ENCODE measurements at places on chromosomes 2 and 18. TPM values are rescaled to one million over a fixed set of nuclear protein-coding genes. Genes with fewer than 3 reads are reported as not detected.

GRCh38 chr2:98459496-98460175 is 15.0 kb downstream of the INPP4A start:
- DNase-seq = peak; percentile 33

DNA sequence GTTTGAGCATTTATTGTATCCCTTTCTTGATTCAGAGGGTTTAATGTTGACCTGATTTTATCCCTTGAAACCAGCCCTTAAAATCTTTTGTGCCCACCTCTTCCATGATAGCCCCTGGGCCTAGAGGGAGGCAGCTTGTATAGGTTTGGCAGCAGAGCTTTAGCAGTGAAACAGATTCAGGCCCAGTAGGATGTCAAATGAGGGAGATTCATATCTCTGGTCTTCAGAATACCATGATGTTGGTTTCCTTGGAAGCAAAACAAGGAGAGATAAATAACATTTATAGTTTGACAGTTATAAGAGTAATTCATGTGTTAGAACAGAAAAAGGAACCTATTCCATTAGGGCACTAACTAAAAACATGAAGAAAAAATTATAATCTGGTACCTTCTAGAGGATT is 649.2 kb downstream of the METTL4 start:
- DNase-seq = no peak

GRCh38 chr2:106758901-106759497 is 127.0 kb downstream of the ST6GAL2 start:
- no peak for DNase-seq

ANKRD62 gene
- total RNA-seq = not detected

C2orf80 gene
- not detected for total RNA-seq

- DNase-seq = no peak
Observed at GRCh38 chr2:105445976-105446375, 47.1 kb upstream of the FHL2 start.

GRCh38 chr2:159506202-159506601 is 110.1 kb downstream of the BAZ2B start:
- no peak for DNase-seq

IL1RL2 gene
- 2.9 TPM for total RNA-seq

GRCh38 chr18:54247511-54248175 is 21.7 kb upstream of the POLI start:
- DNase-seq = no peak

- peak; percentile 70 for DNase-seq
Observed at GRCh38 chr18:63476668-63477067, at the start of gene SERPINB5. Gene SERPINB5 (plus strand): TSS chr18:63476958. CDS start chr18:63484429, 7,471 bp downstream.

- peak; percentile 9 for DNase-seq
Observed at GRCh38 chr2:10778724-10779115, 33.9 kb downstream of the PDIA6 start.

DNA sequence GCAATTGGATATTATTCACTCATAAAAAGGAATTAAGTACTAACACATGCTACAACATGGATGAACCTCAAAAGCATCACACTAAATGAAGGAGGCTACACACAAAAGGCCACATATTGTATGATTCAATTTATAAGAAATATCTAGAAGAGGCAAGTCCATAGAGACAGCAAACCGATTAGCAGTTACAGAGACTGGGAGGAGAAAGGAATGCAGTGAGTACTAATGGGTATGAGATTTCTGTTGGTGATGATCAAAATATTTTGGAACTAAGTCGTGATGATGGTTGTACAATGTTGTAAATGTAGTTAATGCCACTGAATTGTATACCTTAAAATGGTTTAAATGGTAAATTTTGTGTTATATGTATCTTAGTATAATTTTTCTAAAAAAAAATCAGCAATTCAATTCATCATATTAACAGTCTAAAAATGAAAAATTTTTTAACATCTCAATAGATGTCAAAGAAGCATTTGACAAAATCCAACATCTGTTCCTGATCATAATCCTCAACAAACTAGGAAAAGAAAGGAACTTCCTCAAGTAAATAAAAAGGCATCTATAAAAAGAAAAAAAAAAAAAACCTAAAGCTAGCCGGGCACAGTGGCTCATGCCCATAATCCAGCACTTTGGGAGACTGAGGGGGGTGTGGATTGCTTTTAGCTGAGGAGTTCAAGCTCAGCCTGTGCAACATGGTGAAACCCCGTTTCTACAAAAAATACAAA is 98.1 kb downstream of the TGIF1 start:
- DNase-seq = no peak

DNA sequence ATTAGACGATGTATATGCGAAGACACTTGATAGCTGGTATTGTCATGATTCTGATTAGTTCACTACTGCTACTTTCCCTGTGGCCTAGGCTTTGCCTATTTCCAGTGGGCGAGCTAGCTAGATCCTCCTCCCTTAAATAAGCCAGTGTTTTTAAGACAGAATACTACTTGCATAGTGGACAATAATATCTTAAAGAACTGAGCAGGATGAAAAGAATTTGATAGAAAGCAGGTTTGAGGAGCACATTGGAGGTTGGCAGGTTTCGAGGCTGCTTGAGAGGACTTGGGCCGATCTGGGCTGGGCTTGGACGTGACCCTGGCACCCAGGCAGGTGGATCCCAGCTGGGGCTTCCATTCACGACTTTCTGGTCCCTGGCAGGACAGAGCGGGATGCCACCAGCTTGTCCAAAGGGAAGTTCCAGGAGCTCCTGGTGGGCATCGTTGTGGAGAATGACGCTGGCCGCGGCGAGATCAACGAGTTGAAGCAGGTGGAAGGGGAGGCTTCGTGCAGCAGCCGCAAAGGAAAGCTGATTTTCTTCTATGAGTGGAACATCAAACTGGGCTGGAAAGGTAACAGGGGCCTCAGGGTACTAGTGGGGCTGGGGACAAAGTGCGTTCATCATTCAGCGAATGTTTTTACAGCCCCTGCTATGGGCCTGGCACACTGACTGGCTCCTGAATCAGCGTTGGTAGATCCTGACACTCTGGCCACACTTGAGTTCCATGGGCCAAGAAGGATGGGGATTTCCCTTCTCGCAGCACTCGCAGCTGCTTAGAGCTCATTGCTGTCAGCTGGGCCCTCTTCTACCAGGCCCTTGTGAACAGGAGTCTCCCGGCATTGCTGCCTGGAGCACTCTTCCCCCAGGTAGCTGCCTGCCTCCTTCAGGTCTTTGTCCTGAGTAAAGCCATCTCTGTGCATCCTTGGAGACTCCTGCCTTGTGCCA is 16.9 kb downstream of the C2orf74 start:
- no peak for DNase-seq

DNA sequence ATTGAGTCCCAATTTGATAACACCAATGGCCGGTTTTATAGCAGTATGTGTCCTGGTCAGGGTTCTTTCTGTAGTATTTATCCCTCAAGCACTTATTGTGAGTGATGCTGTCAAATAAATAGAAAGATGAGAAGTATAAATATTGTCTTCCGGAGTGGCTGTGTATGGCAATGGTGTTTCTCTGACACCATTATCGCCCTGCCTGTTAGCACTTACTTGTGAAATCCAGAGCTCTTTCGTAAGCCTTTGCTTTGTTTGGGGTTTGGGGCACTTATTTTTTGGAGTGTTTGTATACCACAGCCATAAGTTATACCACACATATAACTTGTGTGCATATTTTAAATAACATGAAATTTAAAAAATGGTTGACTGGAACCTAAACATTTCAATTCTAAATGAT is 29.3 kb downstream of the CD8B2 start:
- no peak for DNase-seq

- DNase-seq = no peak
Observed at GRCh38 chr2:142926445-142926844, 49.0 kb downstream of the KYNU start.

GRCh38 chr2:165196411-165196810 is 7.4 kb downstream of the SCN3A start:
- no peak for DNase-seq

DNA sequence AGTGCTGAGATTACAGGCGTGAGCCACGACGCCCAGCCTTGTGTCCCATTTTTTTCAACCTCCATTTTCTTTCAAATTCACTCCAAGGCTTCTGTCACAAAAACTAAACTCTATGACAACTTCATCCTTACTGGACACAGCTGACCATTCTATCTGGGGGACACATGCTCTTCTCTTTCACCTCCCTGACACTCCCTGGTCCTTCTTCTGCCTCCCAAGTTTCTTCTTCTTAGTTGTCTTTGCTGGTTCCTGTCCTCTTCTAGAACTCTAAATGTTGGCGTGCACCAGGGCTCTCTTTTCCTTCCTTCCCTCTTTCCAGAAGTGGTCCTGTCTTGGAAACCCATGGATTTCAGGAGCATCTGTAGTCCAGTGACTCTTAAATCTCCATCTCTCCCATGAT is 40.1 kb upstream of the LPIN2 start:
- no peak for DNase-seq

- DNase-seq = no peak
Observed at GRCh38 chr18:12628706-12629702, 28.9 kb downstream of the SPIRE1 start.

- DNase-seq = no peak
Observed at GRCh38 chr2:237478979-237479378, 8.1 kb upstream of the MLPH start.

DNA sequence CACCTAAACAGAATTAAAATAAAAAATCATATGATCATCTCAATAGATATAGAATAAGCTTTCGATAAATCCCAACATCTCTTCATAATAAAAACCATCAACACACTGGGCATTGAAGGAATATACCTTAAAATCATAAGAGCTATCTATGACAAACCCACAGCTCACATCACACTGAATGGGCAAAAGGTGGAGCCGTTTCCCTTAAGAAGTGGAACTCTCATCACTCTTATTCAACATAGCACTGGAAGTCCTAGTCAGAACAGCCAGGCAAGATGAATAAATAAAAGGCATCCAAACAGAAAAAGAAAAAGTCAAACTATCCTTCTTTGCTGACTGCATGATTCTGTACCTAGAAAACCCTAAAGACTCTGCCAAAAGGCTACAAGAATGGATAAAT is 510.3 kb downstream of the ZNF804A start:
- DNase-seq = no peak

CDKL4 gene
- total RNA-seq = not detected

- no peak for DNase-seq
Observed at GRCh38 chr18:35731701-35732100, 150.2 kb downstream of the GALNT1 start.

DNA sequence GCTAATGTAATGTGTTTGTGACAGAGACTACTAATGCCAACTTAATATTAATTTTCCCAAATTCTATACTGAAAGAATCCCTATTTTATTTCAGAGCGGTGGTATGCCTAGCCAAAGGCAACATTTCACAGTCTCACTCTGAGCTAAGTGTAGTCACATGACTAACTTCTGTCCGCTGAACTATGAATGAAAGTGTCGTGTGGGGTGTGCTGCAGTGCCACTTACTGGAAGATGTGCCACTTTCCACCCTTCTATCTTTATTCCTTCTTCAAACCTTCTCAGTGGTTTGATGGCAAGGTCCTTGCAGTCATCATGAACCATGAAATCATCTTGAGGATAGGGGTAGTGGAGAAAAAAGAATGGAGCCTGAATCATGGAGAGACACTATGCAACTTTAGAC is 47.3 kb upstream of the C1D start:
- no peak for DNase-seq

DNA sequence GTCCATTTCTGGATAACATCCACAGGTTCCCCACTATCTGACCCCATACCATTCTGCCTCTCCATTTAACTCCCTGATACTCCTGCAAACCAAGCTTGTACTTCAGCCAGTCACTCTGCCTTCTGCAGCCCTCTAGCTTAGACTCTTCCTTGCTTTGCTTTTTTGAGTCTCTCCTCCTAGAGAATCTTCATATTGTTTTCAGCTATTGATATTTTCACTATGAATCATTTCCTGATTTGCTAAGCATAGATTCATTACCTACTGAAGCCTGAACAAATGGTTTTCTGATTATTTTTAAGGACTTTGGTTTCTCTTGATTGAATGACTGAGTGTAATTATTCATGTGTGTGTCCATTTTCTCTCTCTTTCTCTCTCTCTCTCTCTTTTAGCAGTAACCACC is 2102.3 kb upstream of the CELF4 start:
- DNase-seq = no peak

TUBA4B gene
- total RNA-seq = not detected

- no peak for DNase-seq
Observed at GRCh38 chr18:24459772-24460171, 665 bp upstream of the HRH4 start.

TLX2 gene
- total RNA-seq = not detected

LDAH gene
- total RNA-seq = 20.0 TPM

SKOR2 gene
- total RNA-seq = not detected

DNA sequence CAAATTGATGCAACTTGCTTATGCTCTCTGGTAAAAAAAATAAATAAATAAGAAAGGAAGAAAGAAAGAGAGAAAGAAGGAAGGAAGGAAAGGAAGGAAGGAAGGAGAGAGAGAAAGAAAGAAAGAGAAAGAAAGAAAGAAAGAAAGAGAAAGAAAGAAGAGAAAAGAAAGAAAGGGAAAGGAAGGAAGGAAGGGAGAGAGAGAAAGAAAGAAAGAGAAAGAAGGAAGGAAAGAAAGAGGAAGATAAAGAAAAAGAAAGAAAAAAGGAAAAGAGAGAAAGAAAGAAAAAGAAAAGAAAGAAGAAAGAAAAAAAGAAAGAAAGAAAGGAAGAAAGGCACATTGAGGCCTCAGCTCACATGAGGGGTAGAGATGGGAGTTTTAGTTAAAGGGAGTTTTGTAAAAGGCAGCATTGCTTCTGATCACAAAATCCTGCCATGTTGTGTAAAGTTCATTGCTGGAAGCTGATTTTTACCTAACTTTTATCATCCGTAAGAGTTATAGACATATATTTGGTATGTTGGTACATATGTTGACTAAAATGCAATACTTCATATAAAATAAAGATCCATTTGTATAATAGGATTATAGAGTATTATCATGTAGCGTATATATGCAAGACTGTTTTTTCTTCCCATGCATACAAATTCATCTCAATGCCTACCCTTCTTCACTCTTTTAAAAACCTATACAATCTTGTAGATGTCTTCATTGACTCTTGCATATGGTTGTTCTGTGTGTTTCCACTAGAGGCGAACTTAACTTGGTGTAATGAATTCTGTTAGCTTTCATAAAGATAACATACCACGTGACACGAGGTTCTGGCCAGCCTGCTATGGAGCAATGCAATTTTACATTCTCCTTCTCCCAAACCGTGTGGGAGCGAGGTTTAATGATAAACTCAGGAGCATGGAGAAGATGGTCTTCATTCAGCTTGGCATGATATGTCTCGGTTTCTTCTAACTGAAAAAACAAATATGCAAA is 32.8 kb downstream of the MYOM1 start:
- no peak for DNase-seq

DNA sequence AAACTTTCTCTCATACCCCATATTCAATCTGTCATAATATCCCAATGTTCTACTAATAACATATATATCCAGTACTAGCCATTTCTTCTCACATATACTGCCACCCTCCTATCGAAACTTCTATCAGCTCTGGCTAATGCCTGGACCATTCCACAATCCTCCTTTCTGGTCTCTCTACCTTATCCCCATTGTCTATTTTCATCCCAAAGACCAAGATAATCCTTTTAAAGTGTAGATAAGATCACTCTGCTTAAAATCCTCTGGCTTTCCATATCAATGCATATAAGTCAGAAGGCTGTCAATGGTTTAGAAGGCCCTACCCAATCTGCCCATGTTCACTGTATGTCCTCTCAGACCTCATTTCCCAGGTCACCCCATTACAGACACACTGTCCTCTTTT is 229.6 kb downstream of the ZEB2 start:
- DNase-seq = no peak

GRCh38 chr2:122174061-122174460 is 418.6 kb downstream of the TSN start:
- no peak for DNase-seq
